ENCODE measurements at places on chromosomes 7 and 10.

DNA sequence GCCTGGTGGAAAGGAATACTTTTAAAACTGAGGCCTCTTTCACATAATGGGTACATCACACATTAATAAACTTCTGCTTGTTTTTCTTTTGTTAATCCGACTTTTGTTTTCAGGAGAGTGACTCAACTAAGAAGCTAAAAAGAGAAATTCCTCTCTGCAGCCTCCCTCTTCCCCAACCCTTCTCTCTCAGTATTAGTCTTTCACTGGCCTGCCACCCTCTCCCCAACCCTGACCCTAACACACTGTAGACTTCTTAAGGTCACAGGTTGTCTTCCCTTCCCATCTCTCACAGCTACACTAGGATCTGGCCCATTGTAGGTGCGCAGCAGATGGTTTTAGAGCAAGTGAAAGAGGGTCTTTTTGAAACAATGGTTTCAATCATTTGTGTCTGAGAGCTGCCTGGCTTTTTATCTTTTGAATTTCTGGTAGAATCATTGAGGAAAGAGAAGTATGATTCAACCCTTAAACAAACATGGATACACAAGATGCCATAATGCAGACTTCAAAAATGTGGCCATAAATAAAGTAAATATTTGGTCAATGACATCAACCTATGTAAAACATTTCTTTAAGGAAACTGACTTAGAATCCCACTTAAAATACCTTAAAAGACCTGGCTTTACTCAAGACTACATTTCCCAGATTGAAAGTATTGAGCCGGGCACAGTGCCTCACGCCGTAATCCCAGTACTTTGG lies 17.9 kb upstream of the FFAR4 start:
- DNase-seq: no peak

GRCh38 chr7:117250801-117251200 lies 72.1 kb downstream of the WNT2 start:
- DNase-seq: no peak

GRCh38 chr10:128058750-128059134 lies 67.5 kb downstream of the MKI67 start:
- no peak for DNase-seq

DNA sequence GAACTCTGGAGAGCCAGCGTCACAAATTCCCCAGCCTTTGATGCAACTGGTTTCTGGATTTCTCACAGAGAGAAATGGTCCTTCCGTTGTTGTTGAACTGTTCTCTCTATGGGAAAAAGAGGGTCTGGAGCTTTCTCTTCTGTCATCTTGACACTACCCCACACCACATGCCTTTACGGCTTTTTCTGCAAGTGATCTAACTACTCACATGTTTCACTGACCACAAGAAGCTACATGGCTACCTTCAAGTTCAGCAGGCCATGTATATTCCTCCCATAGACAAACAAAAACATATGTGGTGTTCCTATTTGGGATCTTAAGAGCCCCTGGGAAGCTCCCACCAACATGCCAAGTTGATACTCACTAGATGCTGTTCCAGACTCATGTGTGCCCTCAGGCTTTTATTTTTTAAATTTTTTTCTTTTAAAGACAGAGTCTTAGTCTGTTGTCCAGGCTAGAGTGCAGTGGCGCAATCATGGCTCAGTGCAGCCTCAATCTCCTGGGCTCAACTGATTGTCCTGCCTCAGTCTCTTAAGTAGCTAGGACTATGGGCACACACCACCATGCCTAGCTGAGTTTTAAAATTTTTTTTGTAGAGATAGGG lies 72.0 kb downstream of the RNF216 start:
- no peak for DNase-seq

- DNase-seq: peak; percentile 38
Observed at GRCh38 chr7:36787933-36788378, 63.7 kb upstream of the AOAH start.

GRCh38 chr10:30185916-30186315 lies 126.5 kb upstream of the JCAD start:
- no peak for DNase-seq
